NCI-H1436 treated with DMSO at 0.1 percent for 48 hours (cell line): ENCODE measurements at places on chromosomes 12 and 14.

- no peak for DNase-seq
These were observed 16.9 kb downstream of the OR6S1 start for GRCh38 chr14:20624495-20625070.

- no peak for DNase-seq
These were observed 21.4 kb upstream of the TMEM106C start for GRCh38 chr12:47941871-47942613.

DNA sequence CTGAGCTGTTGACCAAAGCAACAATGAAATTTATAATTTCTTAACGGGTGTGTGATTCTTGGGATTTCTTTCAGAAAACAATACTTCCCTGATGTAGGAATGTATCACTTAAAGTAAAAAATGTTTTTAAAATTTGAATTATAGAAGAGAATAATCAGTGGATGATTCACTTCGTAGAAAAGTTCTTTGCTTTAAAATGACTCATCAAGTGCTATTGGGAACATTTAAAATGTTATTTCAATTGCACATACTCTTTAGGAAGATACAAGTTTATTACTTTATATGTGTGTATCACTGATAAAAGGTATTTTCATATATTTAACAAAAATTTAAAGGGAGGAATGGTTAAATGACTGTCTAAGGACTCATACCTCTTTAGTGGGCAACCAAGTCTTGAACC, 155.3 kb downstream of the PDE3A start:
- DNase-seq, result no peak

DNA sequence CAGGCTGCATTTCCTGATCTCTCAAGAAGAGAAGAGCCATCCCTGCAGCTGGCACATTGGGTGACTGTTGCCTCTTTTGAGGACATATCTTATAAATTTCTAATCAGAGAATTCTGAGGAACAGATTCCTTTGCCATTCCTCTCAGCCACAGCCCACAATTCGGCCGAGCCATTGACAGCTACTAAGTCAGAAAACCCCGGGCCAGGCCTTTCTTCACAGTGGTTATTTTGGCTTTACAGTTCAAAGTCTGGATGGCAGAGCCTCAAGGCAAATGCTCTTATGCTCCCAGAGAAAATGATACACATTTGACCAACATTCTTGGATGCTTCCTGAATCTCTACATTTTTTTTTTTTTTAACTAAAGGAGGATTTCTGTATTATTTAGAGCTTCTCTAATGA, 138.4 kb upstream of the FRMD6 start:
- DNase-seq, result no peak

DNA sequence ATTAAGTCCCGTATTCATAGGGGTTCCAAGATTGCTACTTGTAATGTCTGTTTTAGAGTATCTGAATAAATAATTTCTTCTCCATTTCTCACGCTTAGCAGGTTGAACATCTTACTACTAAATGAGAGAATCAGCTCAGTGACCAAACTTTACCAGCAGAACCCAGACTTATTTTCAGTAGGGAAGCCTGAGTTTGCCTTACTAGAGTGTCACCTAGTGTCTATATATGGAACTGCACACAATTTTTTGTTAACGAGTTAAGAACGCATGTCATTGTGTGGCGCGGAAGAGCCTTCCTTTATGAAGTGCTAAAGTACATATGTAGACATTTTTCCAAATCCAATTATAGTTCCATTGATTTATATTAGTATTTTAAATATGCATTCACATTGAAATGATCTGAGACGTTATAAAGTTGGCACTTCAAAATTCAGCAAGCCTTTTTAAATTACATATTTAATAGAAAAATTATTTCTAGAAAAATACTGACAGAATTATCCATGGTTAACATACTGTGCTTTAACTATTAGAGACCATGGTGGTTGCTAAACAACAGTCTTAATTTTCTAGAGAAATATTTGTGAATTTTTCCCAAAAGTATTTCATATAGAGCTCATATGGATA, 88.3 kb downstream of the RPS29 start:
- DNase-seq, result no peak

DNA sequence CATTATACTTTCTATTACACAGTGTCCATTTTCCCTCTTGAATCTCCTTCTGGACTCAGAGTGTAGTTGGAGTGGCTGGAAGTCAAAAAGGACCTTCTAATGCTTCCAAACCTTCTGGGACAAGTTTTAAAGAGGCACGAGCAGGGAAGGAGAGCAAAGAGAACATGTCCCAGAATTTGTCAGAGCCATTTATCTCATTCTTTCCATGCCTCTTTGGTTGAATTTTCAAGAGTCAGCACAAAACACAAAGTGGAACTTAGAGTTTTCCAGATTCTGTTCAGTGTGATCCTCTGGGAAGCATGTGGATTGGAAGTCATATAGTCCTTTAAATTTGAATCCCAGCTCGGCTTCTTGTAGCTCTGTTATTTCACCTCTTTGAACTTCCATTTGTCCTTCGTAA, 138.2 kb upstream of the PWP1 start:
- no peak for DNase-seq

- DNase-seq, result no peak
These were observed 11.5 kb upstream of the KRT80 start for GRCh38 chr12:52203079-52203921.

- DNase-seq, result no peak
These were observed 862 bp downstream of the PIP4K2C start for GRCh38 chr12:57591782-57592325.

- no peak for DNase-seq
These were observed 699 bp downstream of the MGAT2 start for GRCh38 chr14:49621114-49621881.

GRCh38 chr12:10070380-10070779, 28.4 kb downstream of the CLEC1A start:
- no peak for DNase-seq

- no peak for DNase-seq
These were observed 6.7 kb upstream of the KRT75 start for GRCh38 chr12:52440821-52441319.

DNA sequence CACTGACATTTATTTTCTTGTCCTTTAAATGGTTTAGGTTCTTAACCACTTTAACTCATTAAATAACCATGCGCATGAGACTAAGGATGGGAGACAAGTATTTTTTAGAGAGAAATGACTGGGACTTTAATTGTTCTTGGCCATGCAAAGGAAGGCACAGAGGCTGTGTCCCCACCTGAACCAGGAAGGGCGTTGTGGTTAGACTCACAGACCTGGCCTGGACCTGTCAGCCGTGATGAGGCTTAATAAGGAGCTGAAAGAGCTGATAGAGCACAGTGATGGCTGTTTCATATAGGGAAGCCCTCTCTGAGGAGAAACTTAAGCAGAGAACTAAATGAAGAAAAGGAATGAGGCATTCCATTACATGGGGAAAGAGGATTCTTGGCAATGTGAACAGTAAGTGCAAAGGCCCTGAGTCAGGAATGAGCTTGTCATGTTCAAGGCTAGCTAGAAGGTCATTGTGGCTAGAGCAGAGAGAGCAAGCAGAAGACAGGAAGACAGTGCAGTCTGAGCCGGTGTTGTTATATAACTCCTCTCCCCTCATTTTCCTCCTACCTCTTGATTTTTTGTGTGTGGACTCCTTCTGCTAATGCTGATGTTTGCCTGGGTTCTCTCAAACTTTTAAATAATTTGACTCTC, 74.4 kb upstream of the ANO4 start:
- DNase-seq, result no peak

DNA sequence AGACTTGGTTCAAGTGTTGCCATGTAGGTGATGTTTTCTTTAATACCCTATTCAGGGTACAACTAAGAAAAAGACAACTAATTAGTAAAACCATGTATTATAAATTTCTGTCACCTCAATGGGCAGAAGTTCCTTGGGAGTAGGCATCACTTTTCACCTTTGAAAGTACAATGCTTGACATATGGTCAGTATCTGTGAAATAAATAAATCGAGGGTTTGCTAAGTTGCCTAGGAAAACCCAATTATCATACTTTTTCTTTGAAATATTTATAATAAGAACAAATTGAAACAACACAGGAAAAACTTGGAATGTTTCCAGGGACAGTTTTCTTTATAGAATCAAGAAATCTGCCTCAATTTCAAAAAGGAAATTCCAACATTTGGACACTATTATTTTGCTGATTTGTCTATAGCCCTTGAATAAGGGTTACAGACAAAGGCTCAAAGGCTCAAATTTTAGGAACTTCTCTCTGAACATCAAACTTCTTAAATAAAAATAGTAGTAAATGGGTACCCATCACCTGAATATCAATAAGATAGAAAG, 13.7 kb downstream of the FGD6 start:
- DNase-seq, result no peak

DNA sequence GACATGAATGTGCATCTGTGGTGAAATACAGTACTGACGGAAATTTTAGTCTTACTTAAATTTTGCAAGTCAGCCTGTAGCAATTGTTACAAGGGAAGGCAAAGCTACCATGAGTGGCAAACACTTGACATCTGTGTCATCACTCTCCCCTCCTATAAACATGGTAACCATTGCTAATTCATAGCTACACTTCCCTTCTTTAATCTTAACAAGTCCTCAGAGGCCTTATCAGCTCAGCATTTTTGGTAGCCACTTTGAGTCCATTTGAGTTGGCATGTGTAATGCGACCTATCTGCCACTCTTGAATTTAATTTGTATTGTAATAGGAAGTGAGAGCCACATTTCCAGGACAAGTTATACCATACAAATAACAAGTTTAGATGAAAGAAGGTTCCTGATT, 218.1 kb downstream of the RMST start:
- peak; percentile 60 for DNase-seq

DNA sequence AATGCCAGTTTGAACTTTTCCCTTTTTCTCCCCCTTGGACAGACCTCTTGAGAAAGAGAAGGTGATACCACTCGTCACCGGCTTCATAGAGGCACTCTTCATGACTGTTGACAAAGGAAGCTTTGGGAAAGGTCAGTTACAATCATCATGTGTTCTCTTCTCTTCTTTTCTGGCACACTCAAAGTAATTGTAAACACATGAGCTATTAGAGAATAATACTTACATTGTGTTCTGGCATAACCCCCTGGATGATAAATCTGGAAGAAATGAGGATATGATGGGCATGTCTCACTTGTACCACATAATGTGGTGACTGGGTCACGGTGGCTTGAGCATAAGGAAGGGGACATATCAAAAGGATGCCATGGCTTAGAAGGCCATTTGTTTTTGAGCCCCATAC, 20.0 kb downstream of the UTP20 start:
- DNase-seq, result no peak

DNA sequence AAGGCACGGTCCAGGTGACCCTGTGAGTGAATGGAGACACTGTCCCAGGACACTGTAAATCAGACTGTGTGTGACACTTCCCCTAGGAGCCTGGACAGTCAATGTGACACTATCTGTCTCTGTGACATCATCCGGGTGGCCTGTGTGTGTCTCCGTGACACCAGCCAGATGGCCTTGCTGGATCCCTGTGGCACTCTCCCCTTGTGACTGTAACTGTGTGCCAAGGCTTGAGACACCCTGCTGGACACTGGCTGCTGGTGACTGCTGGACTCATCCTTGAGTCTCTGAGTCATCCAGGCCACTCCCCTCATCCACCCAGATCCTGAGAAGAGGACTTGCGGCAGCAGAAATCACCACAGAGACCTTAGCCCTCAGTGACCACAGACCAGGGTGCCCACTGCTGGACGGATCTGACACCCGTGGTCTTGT, 51.6 kb downstream of the MVK start:
- DNase-seq, result no peak

- no peak for DNase-seq
These were observed 157.6 kb upstream of the VASH1 start for GRCh38 chr14:76603713-76604112.

- DNase-seq, result no peak
These were observed 331.8 kb upstream of the SFSWAP start for GRCh38 chr12:131378861-131379665.

DNA sequence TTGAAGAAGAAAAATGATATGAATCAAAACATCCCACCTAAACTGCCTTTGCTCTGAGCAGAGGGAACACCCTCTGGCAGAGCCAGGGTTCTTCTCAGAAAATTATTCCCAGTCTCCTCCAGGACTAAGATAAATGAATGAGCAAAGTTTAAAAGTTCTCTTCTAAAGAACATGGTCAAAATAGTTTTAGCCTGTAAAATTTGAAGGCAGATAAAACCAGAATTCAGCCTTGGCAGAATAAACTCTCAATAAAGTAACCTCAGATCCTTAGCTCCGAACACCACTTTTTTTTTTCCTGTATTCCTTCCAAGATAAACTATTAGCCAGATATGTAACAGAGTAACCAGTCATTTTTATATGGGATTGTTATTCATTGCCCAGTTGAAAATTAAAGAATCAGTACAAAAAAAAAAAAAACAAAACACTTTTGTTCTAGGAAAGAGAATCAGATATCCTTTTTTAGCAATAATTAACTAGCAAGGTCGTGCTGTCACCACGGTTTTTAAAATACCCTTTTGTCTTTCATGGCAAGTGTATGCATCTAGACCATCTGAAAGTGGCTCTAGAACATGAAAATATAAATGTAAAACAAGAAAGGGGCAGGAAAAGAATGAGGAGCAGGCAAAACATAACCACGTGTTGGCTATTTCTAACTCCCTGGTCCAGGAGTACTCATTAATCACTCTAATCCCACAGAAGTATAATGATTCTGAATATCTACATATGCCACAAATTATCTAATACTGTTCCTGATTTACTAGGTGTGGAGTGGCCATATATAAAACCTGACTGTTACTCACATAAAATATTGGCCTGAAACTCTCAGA, 60.8 kb downstream of the CAPZA3 start:
- no peak for DNase-seq

GRCh38 chr14:84760489-84761126, 769.3 kb upstream of the FLRT2 start:
- DNase-seq, result no peak

GRCh38 chr14:65961004-65961403, 525.2 kb upstream of the CCDC196 start:
- no peak for DNase-seq

DNA sequence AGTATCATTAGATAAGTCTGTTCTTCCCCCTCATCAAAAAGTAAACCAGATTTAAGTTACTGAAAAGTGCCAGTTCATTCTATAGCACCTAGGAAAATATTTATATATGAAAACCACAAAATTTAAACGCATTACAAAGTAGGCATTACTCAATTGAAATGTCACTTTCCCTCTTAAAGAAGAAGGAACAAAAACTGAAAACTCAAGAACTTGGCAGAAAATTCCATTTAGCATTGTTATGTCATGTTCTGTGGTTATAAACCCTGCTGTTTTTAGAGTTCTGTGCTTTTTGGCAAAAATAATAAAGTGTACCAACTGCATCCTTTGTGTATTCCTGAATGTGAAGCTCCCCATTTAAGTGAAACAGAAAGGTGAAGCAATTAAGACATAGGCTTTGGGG, 3.6 kb downstream of the FGD4 start:
- no peak for DNase-seq

DNA sequence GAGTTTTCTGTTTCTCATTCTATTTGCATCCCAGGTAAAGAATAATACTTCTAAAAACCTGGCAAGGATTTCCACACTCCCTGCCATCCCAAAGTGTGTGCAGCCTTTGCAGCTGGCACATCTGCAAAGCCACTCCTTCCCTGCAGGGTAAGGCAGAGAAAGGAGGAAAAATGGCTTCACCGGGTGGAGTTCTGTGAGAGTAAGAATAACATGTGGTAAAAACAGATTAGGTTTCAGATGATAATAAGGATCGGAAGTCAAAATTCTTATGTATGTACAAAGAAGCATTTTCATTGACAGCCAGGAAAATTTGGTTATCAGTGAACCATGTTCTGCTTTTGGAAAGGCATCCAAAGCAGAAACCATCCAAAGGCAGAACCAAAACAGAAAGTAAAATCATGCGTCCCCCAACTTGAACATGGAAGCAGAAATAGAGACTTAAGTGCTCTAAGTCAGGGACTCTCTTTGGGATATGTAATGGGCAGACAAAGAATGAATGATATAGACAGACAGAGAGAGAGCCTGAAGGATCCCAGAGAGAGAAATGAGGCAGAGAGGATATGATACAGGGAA, 192.6 kb upstream of the CCDC196 start:
- no peak for DNase-seq
